ENCODE measurements at places on chromosomes 16 and 17. TPM values are rescaled to one million over a fixed set of nuclear protein-coding genes. Genes with fewer than 3 reads are reported as not detected.

The OSGIN1 gene
- total RNA-seq, result 15.5 TPM

The SPATA32 gene
- total RNA-seq, result not detected

The MT1H gene
- total RNA-seq, result 2.4 TPM

The CIBAR2 gene
- total RNA-seq, result 4.9 TPM

The TNFRSF17 gene
- not detected for total RNA-seq

DNA sequence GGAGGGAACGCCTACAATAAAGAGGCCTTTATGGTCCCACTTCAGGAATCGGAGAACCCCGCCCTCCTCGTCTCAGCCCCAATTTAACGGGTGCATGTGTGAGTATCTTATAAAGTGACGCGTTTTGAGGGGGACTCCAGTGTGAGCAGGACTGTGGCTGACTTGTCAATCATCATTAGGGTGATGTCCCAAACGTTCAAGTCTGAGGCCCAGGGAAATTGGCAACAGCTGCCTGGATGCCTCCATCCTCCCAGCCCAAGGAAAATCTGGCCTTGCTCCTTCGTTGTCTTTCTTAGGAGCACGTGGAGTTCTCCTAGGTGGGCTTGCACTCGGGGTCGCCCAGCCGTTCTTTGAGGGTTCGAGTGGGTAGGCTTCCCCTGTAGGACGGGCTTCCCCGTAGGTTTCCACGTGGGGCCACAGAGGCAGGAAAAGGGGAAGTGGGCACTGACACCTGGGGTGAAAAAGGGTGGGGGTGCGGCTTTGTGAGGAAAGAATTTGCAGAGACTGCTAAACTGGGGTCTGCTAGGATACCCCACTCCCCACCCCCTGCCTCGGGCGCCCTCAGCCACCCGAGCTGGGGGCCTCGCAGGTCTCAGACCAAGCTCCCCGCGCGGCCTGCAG, 561 bp upstream of the HERPUD1 start:
- no peak for DNase-seq

All from type B pancreatic cell (in vitro differentiated cells).